OCI-M1 (cell line): ENCODE measurements at places on chromosomes 3 and 15.

DNA sequence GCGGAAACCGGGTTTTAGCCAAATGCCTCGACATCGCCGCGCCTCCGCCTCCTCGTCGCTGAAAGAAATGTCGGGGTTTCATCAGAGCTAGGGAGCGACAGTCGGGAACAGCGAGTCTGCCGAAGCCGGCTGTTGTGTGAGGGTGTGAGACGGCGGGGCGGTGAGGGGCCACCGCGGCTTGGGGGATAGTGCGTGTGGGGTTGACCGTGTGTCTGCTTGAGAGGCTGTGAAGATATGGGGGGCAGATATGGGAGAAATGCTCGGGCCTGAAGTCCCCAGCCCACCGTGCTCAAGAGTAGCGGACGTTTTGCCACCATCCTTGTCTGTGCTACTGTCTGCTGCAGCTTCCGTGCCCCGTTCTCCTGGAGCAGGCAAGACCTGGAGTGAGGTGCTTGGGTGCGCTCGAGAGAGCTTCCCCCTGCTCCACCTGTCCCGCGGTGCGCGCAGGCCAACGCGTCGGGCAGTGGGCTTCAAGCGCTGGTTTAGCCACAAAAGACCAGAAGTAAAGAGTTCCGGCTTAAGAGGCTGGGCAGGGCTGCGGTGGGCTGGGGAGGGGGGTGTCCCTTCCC, 716 bp upstream of the ISLR2 start:
- DNase-seq, result no peak

DNA sequence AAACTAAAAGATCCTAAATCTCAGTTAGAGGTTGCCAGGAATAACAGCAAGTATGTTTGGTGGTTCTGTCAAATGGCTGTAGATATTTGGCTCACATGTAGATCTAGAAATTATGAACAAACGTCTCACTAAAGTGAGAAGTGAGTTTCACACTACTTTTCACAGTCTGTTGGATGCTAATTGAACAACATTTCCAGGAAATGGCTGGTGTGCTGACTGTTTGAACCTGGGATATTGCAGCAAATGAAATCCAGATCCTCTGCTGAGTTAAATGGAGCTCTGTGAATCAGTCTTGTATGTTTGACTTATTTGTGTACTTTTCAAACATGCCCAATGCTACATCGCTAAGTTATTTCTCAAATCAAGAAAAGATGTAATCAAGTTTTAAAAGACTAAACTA, 21.3 kb upstream of the RSL24D1 start:
- no peak for DNase-seq

DNA sequence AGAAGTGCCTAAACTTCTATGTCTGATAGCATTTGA, at the start of gene TP63:
TSS of gene TP63 (plus strand) at position 17 of the 36 bp plus-strand sequence. CDS start 127 bp downstream, outside the sequence.
- DNase-seq, result no peak

GRCh38 chr3:15501126-15501525, 20.4 kb downstream of the COLQ start:
- DNase-seq, result no peak

DNA sequence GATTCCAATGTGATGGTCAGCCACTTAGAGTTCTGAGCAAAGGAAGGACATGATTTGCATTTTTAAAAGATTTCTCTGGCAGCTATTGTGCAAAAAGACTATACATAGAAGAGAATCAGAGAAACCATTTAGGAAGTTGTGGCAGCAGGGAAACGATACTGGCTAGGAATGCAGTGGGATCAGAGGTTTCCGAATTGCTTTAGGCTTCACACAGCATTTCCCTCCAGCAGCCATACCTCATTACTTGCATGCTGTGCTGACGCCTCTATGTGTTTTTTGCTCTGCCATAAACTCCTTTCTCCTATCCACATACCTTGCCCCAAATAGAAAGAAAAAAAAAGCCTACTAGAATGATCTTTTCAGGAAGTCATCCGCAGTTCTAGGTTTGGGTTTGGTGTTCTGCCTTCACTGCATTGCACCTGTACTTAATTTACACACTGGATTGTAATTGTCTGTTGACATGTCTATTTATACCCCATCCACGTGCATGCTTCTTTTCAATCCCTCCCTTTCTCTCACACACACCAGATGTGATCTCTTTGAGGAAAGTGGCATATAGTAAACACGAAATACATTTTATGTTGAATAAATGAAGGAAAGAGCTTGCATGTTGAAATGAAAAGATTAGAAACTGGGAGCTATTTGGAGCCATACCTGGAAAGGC, 860.3 kb upstream of the SEMA6D start:
- DNase-seq, result no peak

DNA sequence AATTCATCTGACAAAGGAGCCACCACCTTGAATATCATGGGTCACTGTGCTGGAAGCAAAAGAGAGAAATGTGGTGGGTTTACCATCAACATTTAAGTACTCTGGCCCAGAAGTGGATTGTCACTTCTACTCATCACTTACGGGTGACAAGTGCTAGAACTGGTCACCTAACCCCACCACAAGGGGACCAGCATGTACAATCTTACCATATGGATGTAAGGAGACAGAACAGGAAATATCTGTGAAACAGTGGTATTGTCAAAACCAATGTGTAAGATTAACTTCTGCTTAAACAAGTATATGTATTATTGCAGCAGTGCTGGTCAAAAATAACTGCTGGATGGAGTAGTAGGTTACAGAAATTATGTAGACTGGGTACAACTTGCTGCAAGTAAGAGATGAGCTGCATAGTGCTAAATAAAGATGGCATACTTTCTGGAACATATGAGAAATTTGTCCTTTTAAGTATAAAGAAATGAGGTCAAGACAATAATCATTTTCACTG, 171.8 kb downstream of the POTEB3 start:
- DNase-seq, result no peak
